HFFc6 (cell line): ENCODE measurements at places on chromosomes 4 and X.

GRCh38 chrX:13128104-13128503, 83.7 kb upstream of the FAM9C start:
- H3K27ac ChIP-seq, result peak overlapping the region; percentile 33
- H3K27me3 ChIP-seq, result no peaks in the 10 kb centered on the region
- DNase-seq, result no peak
- H3K4me1 ChIP-seq, result peaks cover 55% of the 10 kb centered on the region
- H3K36me3 ChIP-seq, result no peaks in the 10 kb centered on the region

DNA sequence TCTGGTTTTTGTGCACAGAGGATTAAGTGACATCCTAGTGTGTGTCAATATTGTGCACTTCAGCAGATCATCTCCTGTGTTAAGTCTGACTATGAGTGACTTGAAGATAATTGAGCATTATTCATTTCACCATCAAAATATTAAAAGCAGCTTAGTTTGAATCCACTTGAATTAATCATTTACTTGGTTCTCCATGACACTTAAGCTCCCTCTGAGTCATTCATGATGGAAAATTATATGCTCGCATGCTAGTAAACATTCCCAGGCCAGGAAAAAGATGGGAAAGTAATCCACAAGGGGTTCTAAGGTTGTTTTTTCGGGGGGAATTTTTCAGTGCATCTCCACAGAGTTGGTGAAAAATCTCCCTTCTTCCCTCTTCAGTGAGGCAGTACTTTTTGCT, 97.2 kb upstream of the EOLA2 start:
- peak overlapping the region; percentile 50 for H3K4me3 ChIP-seq
- no peaks in the 10 kb centered on the region for H3K27me3 ChIP-seq
- peaks cover 13% of the 10 kb centered on the region for H3K36me3 ChIP-seq

GRCh38 chrX:50081282-50081889, 119.4 kb downstream of the AKAP4 start:
- H3K4me1 ChIP-seq, result no peaks in the 10 kb centered on the region
- no peaks in the 10 kb centered on the region for H3K36me3 ChIP-seq
- no peaks in the 10 kb centered on the region for H3K27me3 ChIP-seq
- no peak overlapping the region for H3K27ac ChIP-seq
- DNase-seq, result no peak

DNA sequence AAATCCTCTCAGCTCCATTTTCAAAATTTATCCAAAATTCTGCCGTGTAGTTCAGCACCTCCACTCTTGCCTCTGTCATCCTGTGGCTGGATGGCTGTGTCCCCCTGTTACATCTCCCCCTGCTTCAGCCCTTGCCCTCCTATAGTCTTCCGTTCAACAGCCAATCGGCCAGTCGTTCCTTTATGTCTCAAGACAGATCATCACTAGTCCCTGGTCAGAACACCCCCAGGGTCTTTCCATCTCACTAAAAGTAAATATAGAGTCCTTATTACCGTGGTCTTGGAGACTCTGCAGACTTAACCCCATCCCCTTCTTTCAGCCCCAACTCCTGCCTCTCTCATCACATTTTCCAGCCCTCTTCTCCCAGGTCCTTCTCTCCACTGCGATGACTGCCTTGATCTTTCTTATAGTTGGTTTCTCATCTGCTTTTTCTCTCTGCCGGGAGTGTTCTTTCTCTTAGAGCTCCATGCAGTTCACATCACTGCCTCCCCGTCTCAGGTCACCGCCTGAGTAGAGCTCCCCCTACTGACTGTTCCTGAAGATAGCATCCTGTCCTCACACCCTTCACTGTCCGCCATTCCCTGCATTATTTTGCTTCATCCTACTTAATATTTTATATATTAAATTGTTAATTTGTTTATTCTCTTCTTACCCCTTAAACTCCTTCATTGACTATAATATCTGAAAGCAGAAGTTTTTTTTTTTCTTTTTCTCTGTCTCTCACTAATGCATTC, 736.9 kb upstream of the MAGEB2 start:
- no peaks in the 10 kb centered on the region for H3K27me3 ChIP-seq
- H3K4me1 ChIP-seq, result peaks cover 11% of the 10 kb centered on the region
- H3K27ac ChIP-seq, result peak overlapping the region; percentile 15; the same call in 1 of the 2 replicates
- H3K4me3 ChIP-seq, result peak overlapping the region; percentile 61
- H3K36me3 ChIP-seq, result no peaks in the 10 kb centered on the region
- DNase-seq, result peak; percentile 35
